ENCODE measurements at places on chromosomes 12 and 14.

- DNase-seq: no peak
Observed at GRCh38 chr14:85451421-85451820, 78.5 kb upstream of the FLRT2 start.

DNA sequence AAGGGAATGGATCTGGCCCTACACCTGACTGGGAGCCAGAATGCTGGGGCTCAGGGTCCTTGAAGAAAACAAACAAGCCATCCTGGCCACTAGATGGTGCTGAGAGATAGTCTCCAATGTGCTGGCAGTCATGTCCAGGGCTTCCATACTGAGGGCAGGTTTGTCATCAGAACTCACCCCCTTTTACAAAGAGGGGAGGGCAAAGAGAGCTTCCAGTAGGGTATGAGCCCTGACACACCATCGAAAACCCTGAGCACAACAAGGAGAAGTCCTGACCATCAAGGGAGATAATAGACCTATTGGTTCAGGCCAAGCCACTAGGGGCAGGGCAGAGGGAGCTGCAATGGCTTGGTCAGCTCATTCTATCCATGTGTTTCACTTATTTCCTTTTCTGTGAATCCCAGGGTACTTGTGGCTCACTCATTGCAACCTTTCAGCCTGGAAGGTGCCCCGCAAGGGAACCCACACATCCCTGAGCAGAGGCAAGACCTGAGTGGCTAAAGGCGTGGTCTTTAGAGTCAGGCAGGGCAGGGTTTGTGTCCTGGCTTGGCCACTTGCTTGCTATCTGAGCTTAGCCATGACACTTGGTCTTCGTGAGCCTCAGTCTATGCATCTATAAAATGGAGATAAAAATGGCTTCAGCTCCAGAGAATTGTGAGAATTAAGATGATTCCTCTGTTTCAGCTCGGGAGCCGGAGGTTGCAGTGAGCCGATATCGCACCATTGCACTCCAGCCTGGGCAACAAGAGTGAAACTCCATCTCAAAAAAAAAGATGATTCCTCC, 6.2 kb upstream of the PLEKHH1 start:
- DNase-seq: peak; percentile 15

DNA sequence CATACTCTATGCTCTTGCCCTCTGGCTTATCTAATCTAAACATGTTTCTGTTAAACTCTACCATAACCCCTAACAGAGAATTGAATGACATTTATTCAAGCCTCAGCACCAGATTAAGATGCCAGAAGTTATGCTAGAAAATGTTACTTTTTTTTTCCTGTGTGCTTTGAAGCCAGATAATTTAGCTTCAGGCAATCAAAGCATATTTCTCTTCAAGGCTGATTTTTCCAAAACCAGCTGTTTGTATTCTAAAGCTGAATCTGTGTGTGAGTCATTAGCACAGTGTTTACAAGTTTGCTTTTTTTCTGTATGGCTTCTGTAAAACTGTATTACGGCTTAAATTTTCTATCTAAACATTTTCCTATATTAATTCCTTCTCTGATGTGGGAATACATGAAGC, 326.1 kb downstream of the FSCB start:
- DNase-seq: no peak

DNA sequence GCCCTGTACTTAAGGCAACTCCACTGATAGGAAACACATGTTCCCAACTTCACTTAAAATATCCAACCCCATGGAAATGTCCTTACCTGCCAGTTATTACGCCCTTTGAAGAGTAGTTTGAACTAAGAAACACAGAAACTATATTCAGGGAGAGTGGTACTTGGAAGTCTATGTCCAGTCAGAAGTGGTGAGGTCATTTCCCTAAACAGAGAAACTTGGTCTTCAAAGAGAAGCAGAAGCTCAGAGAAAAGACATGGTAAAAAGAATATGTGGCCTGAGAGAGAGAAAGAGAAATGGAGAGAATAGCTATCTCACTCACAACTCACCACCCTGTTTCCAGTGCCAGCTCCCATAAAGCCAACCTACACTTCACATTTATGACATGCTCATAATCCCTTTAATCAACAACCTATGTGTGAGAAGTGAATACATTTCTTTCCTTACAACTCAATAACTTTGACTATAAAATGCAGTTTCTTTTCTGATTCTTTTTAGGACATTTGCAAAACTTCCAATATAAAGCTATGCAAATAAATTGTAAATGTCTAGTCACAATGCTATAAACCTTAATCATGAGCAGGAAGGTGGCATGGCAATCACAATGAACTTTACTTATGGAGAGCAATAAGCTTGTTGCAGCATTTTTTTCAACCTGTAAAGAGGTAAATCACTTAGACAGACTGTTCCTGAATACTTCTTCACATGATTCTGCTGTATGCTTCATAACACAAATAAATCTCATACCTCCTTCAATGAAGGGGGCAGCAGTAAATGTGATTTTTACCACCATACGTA, 67.1 kb downstream of the CPNE8 start:
- DNase-seq: no peak

- no peak for DNase-seq
Observed at GRCh38 chr14:101454229-101454628, 107.1 kb upstream of the DIO3 start.

- no peak for DNase-seq
Observed at GRCh38 chr14:74754157-74754556, 9.0 kb upstream of the YLPM1 start.

- no peak for DNase-seq
Observed at GRCh38 chr12:60842181-60842580, 1246.4 kb downstream of the SLC16A7 start.

GRCh38 chr14:35910191-35910590, 84.1 kb downstream of the BRMS1L start:
- DNase-seq: no peak

- no peak for DNase-seq
Observed at GRCh38 chr12:19988459-19988873, 379.9 kb upstream of the PDE3A start.

- DNase-seq: no peak
Observed at GRCh38 chr12:108643941-108644810, 10.5 kb upstream of the SELPLG start.

All from T-helper 1 cell (primary cell).